ENCODE measurements at places on chromosomes 4 and X.

- DNase-seq: no peak
These were observed 5.3 kb upstream of the MAMLD1 start for GRCh38 chrX:150357790-150358189.

DNA sequence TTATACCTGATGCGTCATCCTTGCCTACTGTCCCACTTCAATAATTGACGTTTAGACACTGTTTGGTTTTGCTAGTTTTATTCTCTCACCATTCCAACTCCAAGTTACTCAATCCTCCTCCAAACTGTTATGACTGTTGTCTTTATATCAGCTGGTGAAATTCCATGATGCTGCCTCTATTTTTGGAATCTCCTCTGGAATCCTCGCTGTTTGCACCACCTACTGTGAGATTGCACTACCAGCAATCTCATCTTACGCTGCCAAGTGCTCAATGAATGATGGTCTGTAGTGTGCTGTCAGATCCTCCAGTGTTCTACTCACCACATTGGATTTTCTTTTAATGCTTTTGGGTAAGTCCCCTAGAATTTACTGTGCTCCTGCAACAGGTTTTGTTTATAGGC is 13.2 kb upstream of the PCDH18 start:
- no peak for DNase-seq

GRCh38 chr4:20592663-20593062 is 107.6 kb upstream of the PACRGL start:
- no peak for DNase-seq

DNA sequence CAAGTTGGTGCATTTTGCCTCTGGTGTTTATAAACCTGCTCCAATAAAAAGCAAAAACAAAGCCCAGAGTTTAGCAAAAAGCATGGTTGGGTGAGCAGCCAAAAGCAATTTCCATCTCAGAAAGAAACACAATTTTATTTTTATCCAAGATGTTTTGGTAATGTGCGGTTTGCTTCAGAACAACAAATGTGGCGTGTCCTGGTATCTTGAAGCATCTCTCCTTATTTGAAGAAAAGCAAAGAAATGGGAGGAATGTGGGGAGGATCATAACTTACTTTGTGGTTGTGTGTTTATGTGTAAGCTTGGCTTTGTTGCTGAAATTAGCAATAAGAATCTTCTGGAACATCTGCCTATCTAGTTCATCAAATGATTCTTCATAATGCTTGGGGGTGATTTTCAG is 88.3 kb upstream of the DDX3X start:
- DNase-seq: no peak

GRCh38 chrX:17679261-17679660 is 58.0 kb upstream of the SCML1 start:
- no peak for DNase-seq

- DNase-seq: peak; percentile 27
These were observed 287.4 kb downstream of the CHIC1 start for GRCh38 chrX:73850124-73851013.

GRCh38 chrX:37958525-37959211 is 47.7 kb upstream of the SYTL5 start:
- DNase-seq: no peak

Data from NCI-H2081 (cell line).